Right ventricle myocardium inferior (tissue), 1 donor: ENCODE measurements at places on chromosomes 6 and 20. TPM values are rescaled to one million over a fixed set of nuclear protein-coding genes. Genes with fewer than 3 reads are reported as not detected.

Gene CBFA2T2
- 11.3 TPM for total RNA-seq

DNA sequence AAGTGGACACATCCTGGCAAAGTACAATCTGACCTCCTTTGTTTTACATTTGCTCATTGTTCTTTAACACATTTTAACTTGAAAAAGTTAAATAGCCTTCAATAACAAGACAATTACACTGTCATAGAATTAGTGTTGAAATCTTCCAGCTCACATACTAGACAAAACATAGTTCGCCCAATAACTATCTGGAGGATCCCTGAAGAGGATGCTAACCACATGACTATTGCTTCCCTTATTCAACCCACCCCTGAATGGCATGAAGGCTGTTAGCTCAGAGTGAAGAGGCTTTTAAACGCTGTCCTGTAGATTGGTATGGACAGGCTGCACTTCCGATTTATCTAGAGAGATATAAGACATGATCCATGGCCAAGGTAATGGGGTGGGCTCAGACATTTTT is 15.0 kb upstream of the DSE start:
- no peak for DNase-seq

- no peak for DNase-seq
Observed at GRCh38 chr6:14278446-14278845, 160.9 kb downstream of the CD83 start.

- DNase-seq, result no peak
Observed at GRCh38 chr20:8019998-8020247, 362 bp upstream of the TMX4 start.

DNA sequence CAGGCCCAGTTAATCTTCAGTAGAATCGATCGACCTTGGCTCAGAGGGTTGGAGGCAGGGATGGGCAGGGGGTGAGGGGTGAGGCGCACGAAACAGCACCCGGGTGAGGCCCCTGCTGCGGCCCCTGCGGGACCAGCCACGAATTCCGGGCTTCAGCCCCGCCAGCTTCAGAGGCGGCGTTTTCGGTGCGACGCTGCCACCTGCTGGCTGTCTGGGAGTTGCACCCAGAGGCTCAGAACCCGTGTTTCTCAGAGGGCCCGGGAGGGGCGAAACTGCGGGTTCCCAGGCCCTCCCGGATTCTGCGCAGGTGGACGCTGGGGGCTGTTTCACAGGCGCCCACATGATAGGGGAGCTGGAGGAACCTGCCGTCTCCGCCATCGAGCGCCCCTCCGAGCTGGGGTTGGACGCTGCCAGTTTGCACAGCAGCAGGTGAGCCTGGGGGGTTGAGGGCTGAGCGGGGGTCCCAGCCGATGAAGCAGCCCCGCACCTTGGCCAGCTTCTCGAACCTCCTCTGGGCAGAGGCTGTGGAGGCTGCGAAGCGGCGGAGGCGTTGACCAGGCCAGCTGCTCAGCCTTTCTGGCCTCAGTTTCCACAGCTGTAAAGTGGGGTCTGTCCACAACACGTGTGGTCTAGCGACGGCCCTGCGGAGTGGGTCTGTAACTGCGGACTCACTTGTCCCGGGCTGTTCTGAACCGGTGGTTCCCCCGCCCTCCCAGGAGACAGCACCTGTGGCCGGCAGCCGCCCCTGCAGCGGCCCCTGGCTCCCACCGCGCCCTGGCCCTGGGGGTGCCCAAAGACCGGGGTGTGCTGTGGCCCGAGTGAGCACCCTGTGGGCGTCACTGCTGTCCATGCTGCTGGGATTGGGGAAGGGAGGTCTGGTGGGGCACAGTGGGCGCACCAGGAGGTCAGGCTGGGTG is 2.5 kb upstream of the BHLHE23 start:
- DNase-seq, result peak; percentile 88

- no peak for DNase-seq
Observed at GRCh38 chr6:79694623-79695343, 63.7 kb downstream of the SH3BGRL2 start.

DNA sequence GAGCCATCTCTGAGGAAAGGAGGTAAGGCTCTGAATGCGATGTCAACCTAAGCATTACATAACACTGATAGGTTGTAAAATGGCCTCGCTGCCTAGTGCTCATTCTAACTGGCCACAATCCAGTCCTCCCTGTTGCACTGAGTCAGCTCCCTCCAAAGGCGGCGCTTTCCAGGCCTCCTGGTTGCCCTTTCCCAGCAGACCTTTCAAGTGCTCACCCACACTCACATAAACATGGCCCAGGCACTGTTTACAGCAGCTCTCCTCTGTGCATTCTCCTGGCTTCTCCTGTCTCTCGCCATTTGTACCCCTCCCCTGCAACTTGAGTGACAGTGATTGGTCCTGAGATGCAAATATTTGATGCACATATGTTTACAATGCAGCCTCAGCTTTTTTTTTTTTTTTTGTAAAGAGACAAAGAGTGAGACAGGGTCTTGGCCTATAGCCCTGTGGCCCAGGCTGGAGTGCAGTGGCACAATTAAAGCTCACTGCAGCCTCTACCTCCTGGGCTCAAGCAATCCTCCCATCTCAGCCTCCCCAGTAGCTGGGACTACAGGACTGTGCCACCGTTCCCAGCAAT is 36.8 kb upstream of the PRND start:
- no peak for DNase-seq

Gene AVP
- total RNA-seq, result 0.84 TPM

Gene C20orf144
- total RNA-seq, result not detected

DNA sequence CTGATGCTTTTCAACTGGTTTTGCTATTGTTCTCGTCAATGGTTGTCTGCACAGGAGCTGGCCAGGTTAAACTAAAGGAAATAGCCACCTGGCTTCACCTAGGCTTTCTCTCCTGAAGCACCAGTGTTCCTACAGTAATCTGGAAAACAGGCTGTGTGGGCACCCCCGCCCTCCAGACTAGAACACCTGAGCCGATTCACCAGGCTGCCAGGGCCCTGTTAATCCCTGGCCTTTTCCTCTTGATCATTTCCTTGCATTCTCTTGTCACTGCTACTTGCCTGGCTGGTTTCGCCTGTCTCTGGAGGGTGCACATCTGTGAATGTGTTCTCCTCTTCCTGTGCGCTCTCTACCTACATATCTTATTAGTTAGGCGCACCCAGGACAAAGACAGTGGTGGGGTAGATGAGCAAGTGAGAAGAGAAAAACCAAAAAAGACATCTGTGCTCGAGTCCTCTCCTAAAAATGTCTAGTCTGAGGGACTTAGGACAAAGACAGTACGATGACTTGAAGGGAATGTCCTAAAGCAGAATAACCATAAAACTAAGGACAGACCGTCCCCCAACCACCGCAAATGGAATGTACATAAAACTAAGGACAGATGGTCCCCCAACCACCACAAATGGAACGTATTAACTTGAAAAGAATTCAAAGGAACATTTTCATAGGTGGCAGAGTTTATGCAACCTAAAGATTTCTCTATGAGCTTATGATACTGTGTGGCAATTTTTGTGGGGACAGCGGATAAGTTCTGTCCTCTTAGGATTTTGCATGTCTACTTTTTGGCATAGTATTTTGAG is 45.9 kb upstream of the EMILIN3 start:
- DNase-seq, result no peak

- DNase-seq, result no peak
Observed at GRCh38 chr6:14759976-14760672, 485.7 kb upstream of the JARID2 start.

- no peak for DNase-seq
Observed at GRCh38 chr20:21719592-21720214, 14.2 kb downstream of the PAX1 start.

DNA sequence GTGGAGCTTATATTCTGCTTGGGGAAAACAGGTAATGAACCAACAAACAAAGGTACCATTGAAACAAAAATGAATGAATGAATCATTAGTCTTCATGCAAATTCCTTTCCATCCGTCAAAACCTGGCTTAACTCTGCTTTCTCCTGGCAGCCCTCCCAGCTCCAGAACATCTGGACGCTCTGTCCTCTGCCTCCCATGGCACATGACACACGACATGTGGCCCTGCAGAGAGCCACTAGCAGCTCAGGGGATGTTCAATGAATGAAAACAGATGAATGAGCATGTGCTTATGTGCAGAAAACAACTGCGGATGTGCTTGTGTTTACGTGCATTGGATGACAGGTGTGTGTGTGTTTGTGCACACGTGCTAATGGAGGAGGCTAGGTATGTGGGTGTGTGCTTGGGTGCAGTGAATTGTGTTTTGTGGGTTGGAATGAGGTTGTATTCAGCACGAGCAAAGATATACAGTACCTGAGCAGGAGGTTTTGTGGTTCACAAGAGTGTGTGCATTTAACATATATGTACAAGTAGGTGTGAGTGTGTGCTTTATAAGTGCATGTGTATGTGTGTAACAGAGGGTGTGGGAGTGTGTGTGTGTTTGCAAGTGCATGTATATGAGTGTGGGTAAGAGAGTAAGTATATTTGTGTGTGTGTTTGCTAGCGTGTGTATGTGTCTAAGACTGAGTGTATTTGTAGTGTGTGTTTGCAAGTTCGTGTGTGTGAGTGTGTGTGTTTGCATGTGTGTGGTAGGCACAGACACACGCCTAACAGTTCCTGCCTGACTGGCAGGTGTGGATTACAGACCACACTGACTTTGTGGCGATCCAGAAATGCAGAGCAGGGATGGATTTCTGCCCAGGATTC is 374.1 kb upstream of the SULF2 start:
- DNase-seq, result no peak

Gene VIP
- total RNA-seq, result 0.41 TPM

DNA sequence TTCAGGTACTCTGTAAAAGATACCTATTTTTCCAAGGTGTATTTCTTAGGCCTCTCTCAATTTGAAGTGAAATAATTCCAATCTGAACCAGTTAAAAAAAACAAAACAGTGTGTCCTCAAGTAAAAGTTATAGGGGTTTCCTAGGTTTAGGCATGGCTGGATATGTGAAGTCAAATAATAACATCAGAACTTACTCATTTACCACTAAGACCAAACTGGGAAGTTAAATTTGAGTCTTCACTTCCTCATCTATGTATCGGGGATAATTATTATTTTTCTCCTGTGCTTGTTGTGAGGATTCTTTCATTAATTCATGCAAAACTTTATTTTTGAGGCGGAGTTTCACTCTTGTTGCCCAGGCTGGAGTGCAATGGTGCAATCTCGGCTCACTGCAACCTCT is 86.2 kb upstream of the PTPRK start:
- DNase-seq, result no peak

Gene PPT2
- 22.8 TPM for total RNA-seq

- no peak for DNase-seq
Observed at GRCh38 chr6:133101790-133102189, 139.4 kb upstream of the EYA4 start.

DNA sequence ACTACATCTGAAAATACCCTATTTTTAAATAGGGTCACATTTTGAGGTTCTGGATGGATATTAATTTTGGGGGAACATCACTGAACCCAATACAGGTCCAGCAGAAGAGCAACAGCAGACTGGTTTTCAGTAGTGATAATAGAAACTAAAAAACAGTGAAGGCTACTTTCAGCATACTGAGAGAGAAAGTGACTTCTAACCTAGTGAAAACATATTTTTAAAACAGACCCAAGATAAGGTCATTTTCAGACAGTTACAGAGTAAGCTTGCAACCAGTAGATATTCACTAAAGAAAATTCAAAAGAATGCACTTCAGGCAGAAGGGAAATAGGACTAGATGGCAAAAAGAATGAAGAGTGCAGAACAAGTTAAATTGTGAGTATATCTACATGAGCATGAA is 42.0 kb upstream of the TMEM244 start:
- DNase-seq, result no peak
